ENCODE measurements at places on chromosomes 3 and 15. TPM values are rescaled to one million over a fixed set of nuclear protein-coding genes. Genes with fewer than 3 reads are reported as not detected.

Gene AQP9
- 0.17 TPM for polyA plus RNA-seq

Gene FGF12
- polyA plus RNA-seq: 0.03 TPM

Gene CD200
- 53.6 TPM for polyA plus RNA-seq

Gene GPX1
- 180 TPM for polyA plus RNA-seq

Gene UBAP1L
- 8.4 TPM for polyA plus RNA-seq

Gene ALDH1A3
- polyA plus RNA-seq: not detected

Gene ZPLD1
- not detected for polyA plus RNA-seq

Gene FGD5
- polyA plus RNA-seq: not detected

Gene TAGLN3
- polyA plus RNA-seq: not detected

Gene EXOG
- polyA plus RNA-seq: 8.8 TPM

Gene SLC2A2
- polyA plus RNA-seq: not detected

Gene ANKRD63
- polyA plus RNA-seq: not detected

Gene SNURF
- polyA plus RNA-seq: 8.4 TPM

Gene KAT2B
- polyA plus RNA-seq: 21.7 TPM

Gene LINGO1
- not detected for polyA plus RNA-seq

Gene TF
- polyA plus RNA-seq: 0.36 TPM

Gene PPM1M
- polyA plus RNA-seq: 65.2 TPM

Gene CELF6
- 13.0 TPM for polyA plus RNA-seq

Gene MRPS22
- 23.7 TPM for polyA plus RNA-seq

Gene SECISBP2L
- polyA plus RNA-seq: 13.0 TPM

Gene MAN2C1
- polyA plus RNA-seq: 306 TPM

Gene ROPN1
- not detected for polyA plus RNA-seq

Gene ALG1L2
- polyA plus RNA-seq: not detected

Gene P2RY1
- polyA plus RNA-seq: 0.09 TPM

Gene PARP14
- polyA plus RNA-seq: 113 TPM

Gene ECE2
- polyA plus RNA-seq: not detected

Gene BLOC1S6
- 12.4 TPM for polyA plus RNA-seq

Gene ISG20
- polyA plus RNA-seq: 232 TPM

Gene GOLGA8A
- polyA plus RNA-seq: 114 TPM

Gene ZNF80
- 0.04 TPM for polyA plus RNA-seq

Gene GABRA5
- not detected for polyA plus RNA-seq

Gene VILL
- 46.4 TPM for polyA plus RNA-seq

Gene LIPH
- not detected for polyA plus RNA-seq

Gene GUCA1C
- polyA plus RNA-seq: not detected

Gene GALNT15
- not detected for polyA plus RNA-seq

Gene CCR9
- 1.1 TPM for polyA plus RNA-seq

Gene CD86
- 38.2 TPM for polyA plus RNA-seq

Gene FOXL2
- not detected for polyA plus RNA-seq

Measured in B cell (primary cell).